ENCODE measurements at places on chromosomes 12 and 14.

- H3K4me3 ChIP-seq = no peak overlapping the region
- H3K27me3 ChIP-seq = peaks cover 38% of the 10 kb centered on the region
- no peak overlapping the region for H3K27ac ChIP-seq
- H3K4me1 ChIP-seq = no peaks in the 10 kb centered on the region
- H3K36me3 ChIP-seq = peaks cover 1% of the 10 kb centered on the region
- no peak for DNase-seq
These were observed 9.4 kb upstream of the ACVR1B start for GRCh38 chr12:51942056-51942455.

GRCh38 chr12:88562151-88562550, 18.1 kb downstream of the KITLG start:
- no peaks in the 10 kb centered on the region for H3K4me1 ChIP-seq
- H3K36me3 ChIP-seq = no peaks in the 10 kb centered on the region
- no peak overlapping the region for H3K27ac ChIP-seq
- DNase-seq = no peak
- H3K27me3 ChIP-seq = no peaks in the 10 kb centered on the region
- no peak overlapping the region for H3K4me3 ChIP-seq

- no peak for DNase-seq
- no peaks in the 10 kb centered on the region for H3K36me3 ChIP-seq
- no peaks in the 10 kb centered on the region for H3K27me3 ChIP-seq
These were observed 328.7 kb downstream of the DPF3 start for GRCh38 chr14:72565149-72565559.

- H3K27me3 ChIP-seq = peaks cover 3% of the 10 kb centered on the region
- no peak overlapping the region for H3K27ac ChIP-seq
- no peaks in the 10 kb centered on the region for H3K4me1 ChIP-seq
- no peaks in the 10 kb centered on the region for H3K36me3 ChIP-seq
- H3K4me3 ChIP-seq = no peak overlapping the region
These were observed 27.7 kb downstream of the JKAMP start for GRCh38 chr14:59511916-59512575.

GRCh38 chr12:54606556-54606955, 18.1 kb upstream of the PPP1R1A start:
- H3K27ac ChIP-seq = no peak overlapping the region
- peaks cover 23% of the 10 kb centered on the region for H3K27me3 ChIP-seq
- no peak for DNase-seq

GRCh38 chr14:56953884-56954283, 143.6 kb upstream of the OTX2 start:
- H3K36me3 ChIP-seq = no peaks in the 10 kb centered on the region
- no peaks in the 10 kb centered on the region for H3K27me3 ChIP-seq
- no peak for DNase-seq
- H3K27ac ChIP-seq = no peak overlapping the region
- H3K4me1 ChIP-seq = no peaks in the 10 kb centered on the region
- no peak overlapping the region for H3K4me3 ChIP-seq

DNA sequence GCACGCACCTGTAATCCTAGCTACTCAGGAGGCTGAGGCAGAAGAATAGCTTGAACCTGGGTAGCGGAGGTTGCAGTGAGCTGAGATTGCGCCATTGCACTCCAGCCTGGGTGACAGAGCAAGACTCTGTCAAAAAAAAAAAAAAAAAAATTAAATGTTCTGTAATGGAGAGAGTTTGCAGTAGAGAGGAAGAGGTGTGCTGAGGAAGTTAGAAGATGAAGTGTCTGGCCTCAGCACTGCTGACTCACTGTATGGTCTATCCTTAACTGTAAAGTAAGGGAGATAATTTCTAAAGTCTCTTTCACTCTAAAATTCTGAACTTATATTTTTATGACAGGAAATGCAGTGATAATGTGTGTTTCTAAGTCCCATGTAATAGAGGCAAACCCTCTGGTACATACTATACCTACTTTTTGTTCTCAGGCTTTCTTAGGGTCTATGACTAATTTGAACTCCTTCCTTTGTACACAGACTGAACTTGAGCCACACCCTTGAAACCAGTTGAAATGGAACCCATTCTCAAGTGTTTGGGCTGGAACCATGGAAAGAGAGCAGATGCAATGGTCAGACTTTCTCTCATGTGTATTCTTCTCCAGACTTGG, 278.1 kb upstream of the FAR2 start:
- DNase-seq = no peak
- no peaks in the 10 kb centered on the region for H3K36me3 ChIP-seq
- no peak overlapping the region for H3K27ac ChIP-seq

DNA sequence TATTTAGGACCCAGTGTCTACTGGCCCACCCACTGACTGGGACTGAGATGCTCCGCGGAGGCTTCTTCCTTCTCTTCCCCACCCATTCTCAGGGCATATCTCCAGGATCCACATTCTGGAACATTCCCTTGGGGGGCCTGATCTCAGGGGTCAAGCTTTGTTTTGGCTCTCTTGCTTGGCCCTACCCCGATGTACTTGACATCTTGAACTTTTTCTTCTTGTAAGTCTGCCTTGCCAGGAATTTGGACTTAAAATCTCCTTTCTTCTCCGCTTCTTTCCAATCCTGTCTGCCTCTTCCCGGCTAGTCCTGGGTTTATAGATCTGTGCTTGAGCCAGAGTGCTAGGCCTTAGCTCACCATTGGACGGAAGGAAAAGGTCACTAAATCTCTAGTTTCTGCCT, 22.1 kb downstream of the DACT1 start:
- no peaks in the 10 kb centered on the region for H3K36me3 ChIP-seq
- H3K27me3 ChIP-seq = peaks cover 8% of the 10 kb centered on the region
- DNase-seq = no peak
- no peak overlapping the region for H3K4me3 ChIP-seq
- H3K4me1 ChIP-seq = no peaks in the 10 kb centered on the region

DNA sequence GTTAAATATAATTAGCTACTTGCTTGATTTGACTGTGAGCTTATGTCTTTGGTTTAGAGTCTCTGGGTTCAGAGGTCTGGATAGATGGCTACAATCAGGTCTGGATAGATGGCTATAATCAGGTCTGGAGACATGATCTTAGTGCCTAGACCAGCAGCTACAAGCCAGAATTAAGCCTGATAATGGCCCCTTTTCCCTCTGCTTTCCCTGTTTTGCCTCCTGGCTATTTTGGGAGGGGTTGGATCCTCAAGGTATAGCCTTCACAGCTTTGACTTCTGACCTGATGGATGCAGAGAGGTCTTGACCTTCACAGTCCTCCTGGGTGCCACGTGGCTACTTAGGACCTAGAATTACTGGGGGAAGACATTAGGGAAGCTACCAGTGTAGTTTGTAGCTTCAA, 877.7 kb downstream of the GALC start:
- H3K4me3 ChIP-seq = no peak overlapping the region
- no peak overlapping the region for H3K27ac ChIP-seq
- no peaks in the 10 kb centered on the region for H3K36me3 ChIP-seq
- no peaks in the 10 kb centered on the region for H3K27me3 ChIP-seq
- DNase-seq = no peak
- H3K4me1 ChIP-seq = no peaks in the 10 kb centered on the region

GRCh38 chr12:67889931-67890330, 99.3 kb upstream of the IFNG-AS1 start:
- DNase-seq = no peak
- H3K27me3 ChIP-seq = peaks cover 10% of the 10 kb centered on the region
- H3K36me3 ChIP-seq = no peaks in the 10 kb centered on the region
- H3K4me1 ChIP-seq = no peaks in the 10 kb centered on the region
- H3K4me3 ChIP-seq = no peak overlapping the region
- H3K27ac ChIP-seq = no peak overlapping the region

DNA sequence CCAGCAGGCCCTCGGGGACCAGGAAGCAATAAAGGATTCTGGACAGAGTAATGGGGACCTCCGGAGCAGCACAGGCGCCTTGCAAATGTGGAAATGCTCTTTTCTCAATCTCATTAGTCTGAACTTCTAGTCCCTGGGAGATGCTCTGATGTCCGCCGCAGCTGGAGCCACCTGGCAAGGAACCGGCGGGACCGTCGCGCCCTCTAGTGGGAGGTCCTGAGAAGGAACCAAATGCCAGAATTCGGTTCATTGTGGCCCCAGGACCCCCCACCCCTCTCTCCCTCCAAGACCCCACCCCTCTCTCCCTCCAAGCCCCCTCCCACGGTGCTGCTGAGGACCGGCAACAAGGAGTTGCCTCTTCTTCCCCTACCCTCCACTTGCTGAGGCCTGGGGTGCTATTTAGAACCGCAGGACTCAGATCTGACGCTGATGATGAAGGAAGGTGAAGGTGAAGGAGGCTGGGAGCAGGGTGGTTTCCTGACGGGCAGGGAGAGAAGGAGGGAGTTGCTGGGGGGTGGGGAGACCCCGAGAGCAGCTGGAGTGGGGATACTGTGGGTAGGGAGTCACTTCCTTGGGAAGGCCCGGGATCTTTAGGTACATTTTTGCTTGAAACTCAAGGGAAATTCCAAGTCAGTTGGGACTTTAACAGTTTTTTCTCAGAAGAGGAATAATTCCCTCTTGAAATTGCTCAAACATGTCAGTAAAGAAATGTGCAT, 42.5 kb downstream of the SMIM41 start:
- H3K4me3 ChIP-seq = no peak overlapping the region
- H3K4me1 ChIP-seq = peaks cover 48% of the 10 kb centered on the region
- no peaks in the 10 kb centered on the region for H3K36me3 ChIP-seq
- H3K27me3 ChIP-seq = peaks cover 11% of the 10 kb centered on the region
- no peak overlapping the region for H3K27ac ChIP-seq

- peaks cover 18% of the 10 kb centered on the region for H3K27me3 ChIP-seq
- H3K4me1 ChIP-seq = peaks cover 4% of the 10 kb centered on the region
- H3K4me3 ChIP-seq = no peak overlapping the region
These were observed 7.7 kb downstream of the FOS start for GRCh38 chr14:75286313-75286712.

DNA sequence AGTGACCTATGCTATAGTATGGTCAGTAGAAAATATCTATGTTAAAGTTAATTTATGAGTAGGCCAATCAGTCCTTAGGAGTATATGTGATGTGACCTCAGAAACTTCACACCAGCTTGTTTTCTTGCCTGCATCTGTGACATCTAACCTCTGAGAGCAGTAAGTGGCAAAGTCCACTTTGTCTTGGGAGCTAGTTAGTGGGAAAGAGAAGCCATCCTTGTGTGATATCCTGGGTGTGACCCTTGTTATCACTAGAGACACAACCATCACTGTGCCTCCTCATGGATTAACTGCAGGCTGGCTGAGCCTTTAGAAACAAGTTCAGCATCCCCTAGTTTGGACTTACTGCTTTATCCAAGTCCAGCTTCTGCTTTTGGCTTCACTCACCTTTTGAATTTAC, 170.6 kb upstream of the STXBP6 start:
- H3K27me3 ChIP-seq = peaks cover 3% of the 10 kb centered on the region
- no peaks in the 10 kb centered on the region for H3K36me3 ChIP-seq
- no peak for DNase-seq
- H3K27ac ChIP-seq = no peak overlapping the region
- H3K4me3 ChIP-seq = no peak overlapping the region
- H3K4me1 ChIP-seq = no peaks in the 10 kb centered on the region

GRCh38 chr12:57299514-57300016, 48.6 kb upstream of the STAC3 start:
- H3K36me3 ChIP-seq = peaks cover 83% of the 10 kb centered on the region
- no peak overlapping the region for H3K4me3 ChIP-seq
- no peak overlapping the region for H3K27ac ChIP-seq
- no peak for DNase-seq
- H3K4me1 ChIP-seq = no peaks in the 10 kb centered on the region
- H3K27me3 ChIP-seq = no peaks in the 10 kb centered on the region

DNA sequence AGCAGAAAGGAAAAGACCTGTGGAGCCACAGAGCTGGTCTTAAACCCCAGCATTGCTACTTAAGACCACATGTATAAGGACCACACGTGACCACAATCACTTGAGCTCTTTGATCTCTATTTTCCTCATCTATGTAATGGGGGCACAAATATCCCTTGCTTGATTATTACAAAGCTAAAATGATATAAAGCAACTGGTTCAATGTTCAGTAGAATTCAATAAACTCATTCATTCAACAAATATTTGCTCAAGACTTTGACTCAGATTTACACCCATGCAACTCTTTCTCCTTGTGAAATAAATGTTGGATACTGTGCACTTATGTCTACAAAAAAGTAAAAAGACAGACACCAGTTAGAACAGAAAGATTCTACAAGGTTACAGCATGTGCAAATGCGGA, 21.9 kb upstream of the CHPT1 start:
- no peak overlapping the region for H3K27ac ChIP-seq
- H3K4me3 ChIP-seq = no peak overlapping the region
- H3K4me1 ChIP-seq = peaks cover 16% of the 10 kb centered on the region
- H3K27me3 ChIP-seq = no peaks in the 10 kb centered on the region
- no peaks in the 10 kb centered on the region for H3K36me3 ChIP-seq

GRCh38 chr14:95011445-95012006, 145.8 kb downstream of the DICER1 start:
- H3K4me1 ChIP-seq = no peaks in the 10 kb centered on the region
- no peak overlapping the region for H3K27ac ChIP-seq
- H3K36me3 ChIP-seq = no peaks in the 10 kb centered on the region

DNA sequence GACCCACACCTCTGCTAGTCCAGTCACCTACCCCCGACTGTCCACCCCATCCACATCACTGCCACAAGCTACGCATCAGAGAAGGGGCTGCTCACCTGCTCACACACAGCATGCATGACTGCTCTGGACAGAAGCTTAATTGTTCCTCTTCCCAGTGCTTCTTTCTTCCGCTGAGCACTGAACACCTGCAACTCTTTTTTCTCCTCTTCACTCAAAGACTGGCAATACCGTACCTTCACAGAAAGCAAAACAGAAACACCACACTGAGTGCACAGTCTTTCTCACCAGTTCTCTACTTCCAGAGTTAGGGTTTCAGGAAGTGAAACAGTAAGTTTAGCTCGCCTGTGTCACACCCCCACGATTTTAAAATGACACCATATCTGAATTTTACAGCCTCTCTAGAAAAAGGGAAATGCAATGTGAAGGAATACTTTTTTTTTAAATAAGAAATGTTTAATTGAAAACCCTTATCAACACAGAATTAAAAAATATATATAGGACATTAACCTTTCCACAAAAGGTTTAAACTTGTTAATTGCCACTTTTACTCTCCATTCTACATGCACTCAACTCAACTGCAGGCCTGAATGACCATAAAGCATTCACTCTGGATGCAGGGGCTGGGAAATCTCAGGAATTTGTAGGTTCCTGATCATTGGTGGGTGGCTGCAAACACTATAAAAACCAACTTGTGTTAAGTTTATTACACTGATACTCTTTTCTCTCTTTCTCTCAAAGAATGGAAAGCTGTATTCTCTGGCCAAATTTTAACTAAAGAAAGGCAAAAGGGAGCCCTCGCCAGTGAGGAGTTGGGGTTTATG, 120.0 kb downstream of the PRICKLE1 start:
- peak overlapping the region; percentile 87 for H3K4me3 ChIP-seq
- peaks cover 76% of the 10 kb centered on the region for H3K4me1 ChIP-seq
- no peaks in the 10 kb centered on the region for H3K27me3 ChIP-seq
- DNase-seq = peak; percentile 37
- H3K27ac ChIP-seq = peak overlapping the region; percentile 97
- peaks cover 34% of the 10 kb centered on the region for H3K36me3 ChIP-seq

- no peaks in the 10 kb centered on the region for H3K4me1 ChIP-seq
- peaks cover 18% of the 10 kb centered on the region for H3K27me3 ChIP-seq
- no peak for DNase-seq
- no peaks in the 10 kb centered on the region for H3K36me3 ChIP-seq
- H3K27ac ChIP-seq = no peak overlapping the region
These were observed 31.4 kb downstream of the TMEM233 start for GRCh38 chr12:119624966-119625365.
